Activated CD8-positive, alpha-beta memory T cell treated with anti-CD3 and anti-CD28 coated beads, Interleukin-2, amount 50 U/mL, for 48 hours (primary cell): ENCODE measurements at places on chromosomes 13 and 19.

GRCh38 chr13:111503376-111503775, 182.9 kb downstream of the TEX29 start:
- DNase-seq: peak; percentile 4

GRCh38 chr19:51493776-51494175, 7.8 kb downstream of the SIGLEC12 start:
- no peak for DNase-seq

DNA sequence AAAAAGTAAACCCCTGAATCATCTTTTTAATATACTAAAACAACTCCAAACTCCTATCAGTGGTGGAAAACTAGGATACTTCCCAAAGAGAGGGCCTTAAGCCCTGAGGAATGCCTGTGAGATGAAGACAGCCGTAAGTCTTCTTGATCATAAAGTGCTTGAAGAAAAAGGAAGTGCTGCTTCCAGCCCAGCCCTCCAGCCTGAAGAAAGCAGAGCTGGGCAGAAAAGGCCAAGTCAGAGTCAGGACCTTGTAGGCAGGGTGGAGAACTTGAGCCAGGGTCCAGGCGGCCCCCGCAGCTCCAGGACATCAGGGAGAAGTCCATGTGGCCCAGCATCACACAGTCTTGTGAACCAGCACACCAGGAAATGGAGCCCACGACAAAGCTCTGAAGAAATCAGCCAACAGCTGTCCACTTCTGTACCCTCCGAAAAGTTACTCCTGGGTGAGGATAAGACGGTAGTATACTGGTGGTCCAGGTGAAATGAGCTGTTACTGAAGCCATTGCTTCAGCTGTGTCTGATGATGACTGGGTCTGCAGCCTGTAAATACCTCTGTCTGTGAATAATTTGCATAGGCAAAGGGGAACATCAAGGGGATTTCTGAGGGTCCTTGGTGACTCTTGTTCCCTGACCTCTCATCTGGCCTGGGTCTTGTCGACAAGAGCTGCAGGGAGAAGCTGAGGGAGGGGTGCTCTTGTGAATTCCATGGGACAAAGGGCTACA, 18.7 kb upstream of the CRYL1 start:
- DNase-seq: no peak

GRCh38 chr19:12689012-12689411, 1.2 kb downstream of the GNG14 start:
- no peak for DNase-seq

DNA sequence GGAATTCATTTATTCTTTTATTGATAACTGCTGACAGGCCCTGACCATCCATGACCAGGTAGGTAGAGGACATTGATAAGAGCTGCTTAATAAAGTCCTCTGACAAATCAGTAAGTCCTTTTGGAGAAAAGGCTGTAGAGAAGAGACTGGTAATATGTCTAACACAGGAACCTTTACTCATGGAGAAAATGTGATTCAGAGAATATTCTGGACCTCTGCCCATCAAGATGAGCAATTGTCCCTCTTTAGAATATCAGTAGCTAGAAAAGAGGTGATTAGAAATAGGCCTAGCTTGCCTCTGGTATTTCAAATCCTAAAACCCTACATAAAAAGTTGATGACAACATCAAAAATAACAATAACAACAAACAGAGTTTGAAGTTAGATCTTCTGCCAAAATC, 642.3 kb downstream of the TBC1D4 start:
- DNase-seq: no peak

- DNase-seq: peak; percentile 97
Observed at GRCh38 chr19:11435057-11435832, at the start of the genes ODAD3 and PRKCSH. ODAD3 (minus strand) TSS chr19:11435121; CDS start chr19:11435016, 105 bp downstream. PRKCSH (plus strand) TSS chr19:11435635; CDS start chr19:11436118, 483 bp downstream.

- no peak for DNase-seq
Observed at GRCh38 chr19:5484398-5485285, 29.4 kb downstream of the ZNRF4 start.

DNA sequence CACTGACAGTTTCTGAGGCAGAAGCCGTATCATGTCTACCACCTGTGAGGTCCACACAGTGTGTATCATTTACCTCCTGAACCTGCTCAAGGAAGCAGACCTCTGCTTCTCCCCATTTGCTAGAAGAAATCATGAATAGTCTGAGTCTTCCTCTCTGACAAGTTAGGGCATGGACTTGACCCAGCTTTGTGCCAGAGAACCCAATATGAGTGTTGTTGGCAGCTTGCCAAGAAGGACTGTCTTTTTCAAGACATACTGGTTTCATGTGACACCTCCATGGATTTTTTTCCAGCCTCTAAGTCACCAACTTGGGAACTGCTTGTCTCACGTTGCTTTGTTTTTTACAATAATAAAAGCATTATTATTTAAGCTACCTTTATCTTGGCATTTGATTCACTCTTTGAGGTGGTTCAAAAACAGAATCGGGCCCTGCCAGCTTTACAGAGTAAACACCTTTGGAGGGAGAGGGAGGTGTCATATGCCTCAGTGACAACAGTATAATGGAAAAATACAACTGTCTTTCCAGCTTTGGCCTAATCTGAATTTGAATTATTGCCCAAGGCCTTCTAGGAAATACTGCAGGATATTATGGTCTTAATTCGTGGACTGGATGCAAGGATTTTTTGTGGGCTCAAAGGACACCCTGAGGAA, 9.6 kb downstream of the ZNF211 start:
- no peak for DNase-seq

DNA sequence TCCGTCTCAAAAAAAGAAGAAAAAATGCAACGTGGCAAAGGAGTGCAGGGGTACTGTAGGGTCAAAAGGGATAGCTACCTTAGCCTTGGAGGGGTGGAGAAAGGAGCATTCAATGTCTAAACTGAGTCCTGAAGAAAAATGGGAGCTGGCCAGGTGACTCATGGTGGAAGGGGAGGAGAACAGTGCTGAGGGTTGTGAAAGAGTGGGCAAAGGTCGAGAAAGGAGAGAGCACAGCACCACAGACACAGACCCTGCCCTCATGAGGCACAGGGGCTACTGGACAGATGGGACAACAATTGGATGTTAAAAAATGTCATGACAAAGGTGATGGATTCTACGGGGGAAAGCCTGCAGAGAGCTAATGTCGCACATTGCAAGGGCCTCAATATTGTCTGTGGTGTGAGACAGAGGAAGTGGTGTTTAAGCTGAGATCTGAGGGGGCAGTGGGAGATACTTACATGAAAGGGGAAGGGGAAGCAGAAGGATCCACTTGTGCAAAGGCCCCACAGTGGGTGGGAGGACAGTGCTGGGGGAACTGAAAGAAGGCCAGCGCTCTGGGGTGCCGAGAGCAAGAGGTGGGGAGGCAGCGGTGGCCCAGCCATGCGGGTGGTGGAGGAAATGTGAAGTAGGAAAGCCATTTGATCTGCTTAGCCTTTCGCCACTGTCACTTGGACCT, 42.9 kb upstream of the URAD start:
- DNase-seq: no peak

DNA sequence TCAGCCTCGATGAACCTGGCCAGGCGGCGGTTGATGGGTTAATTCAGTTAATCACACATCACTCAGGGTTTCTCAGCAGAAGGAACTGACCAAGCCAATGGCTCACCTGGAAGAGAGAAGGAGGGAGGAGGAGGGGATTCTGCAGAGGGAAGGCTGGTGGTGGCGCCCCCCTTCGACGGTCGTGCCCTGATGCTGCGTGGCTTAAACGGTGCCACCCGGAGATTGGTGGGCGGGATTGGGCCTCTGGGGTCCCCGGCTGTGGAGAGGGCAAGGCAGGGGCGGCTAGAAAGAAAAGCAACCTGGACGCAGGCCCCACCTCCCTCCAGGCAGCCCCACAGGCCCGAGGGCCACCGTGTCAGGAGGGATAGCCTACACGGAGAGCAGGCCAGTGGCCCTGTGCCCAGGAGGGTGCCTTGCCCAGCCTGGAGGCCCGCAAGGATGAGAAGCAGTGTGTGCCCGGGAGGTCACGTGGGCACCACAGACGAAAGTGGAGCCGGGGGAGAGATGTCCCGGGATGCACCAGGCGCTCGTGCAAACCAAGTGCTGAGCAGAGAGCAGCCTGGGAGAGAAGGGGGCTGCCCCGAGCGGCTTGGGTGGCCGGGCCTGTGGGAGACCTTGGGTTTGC, 16.0 kb downstream of the CSNK1G2 start:
- DNase-seq: no peak

- DNase-seq: no peak
Observed at GRCh38 chr13:22009937-22010336, 339.1 kb downstream of the FGF9 start.

- no peak for DNase-seq
Observed at GRCh38 chr19:1312767-1313694, 27.4 kb downstream of the EFNA2 start.

DNA sequence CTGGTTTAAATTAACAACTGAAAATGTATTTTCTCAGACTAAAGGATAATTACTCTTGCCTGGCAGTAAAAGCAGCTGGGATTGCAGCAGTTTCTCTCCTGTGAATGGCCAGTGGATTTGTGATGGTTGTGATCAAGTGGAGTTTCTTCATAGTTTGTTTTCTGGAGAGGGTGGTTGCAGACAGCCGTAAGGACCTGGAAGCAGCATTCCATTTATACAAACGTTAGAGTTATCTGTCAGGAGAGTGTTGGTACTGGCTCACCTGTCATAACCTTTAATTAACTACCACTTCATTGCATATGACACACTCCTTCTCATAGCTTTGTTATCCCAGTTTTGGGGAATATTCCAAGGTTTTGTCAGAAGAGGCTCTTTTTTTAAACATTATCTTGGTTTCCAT, 258.4 kb upstream of the SLC10A2 start:
- DNase-seq: no peak

GRCh38 chr19:1425102-1425837, 12.9 kb upstream of the RPS15 start:
- DNase-seq: no peak
